ENCODE measurements at places on chromosomes 5 and 9.
A peak's percentile ranks its signal among the peaks of the same experiment; 100 is the strongest.

DNA sequence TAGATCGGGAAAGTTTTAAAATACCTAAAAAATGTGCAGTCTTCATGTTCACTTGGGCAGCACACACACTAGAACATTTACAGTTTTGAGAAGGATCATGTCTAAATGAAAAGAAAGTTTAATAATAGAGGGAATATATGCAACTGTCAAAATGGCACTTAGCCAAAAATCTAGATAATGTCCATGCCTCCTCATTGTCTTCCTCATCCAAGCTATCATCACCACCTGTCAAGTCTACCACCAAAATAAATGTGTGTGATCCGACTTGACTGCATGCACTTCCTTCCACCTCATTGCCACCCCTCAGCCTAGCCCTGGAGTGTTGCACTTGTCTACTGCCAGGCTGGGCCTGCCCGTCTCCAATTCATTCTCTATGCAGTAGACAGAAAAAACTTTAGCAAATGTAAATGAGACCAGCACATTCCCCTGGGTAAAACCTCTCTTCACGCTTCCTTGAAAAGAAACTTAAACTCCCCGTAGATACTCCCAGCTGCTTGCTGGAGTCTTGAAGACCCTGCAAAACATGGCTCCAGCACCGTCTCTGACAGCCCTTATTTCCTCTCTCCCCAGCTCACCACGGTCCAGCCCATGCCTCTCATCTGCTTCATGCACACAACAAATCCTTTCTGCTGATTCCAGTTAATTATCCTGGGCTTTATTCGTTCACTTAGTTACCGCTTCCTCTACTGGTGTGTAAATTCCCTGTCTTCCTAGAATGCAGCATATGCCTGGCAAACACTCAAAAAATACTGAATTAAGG, 66.9 kb downstream of the FANCC start:
- no peak for DNase-seq

GRCh38 chr5:92023555-92023954, 640.4 kb upstream of the ARRDC3 start:
- no peak for DNase-seq

GRCh38 chr5:69404659-69405330, 10.1 kb upstream of the MARVELD2 start:
- DNase-seq, result no peak

DNA sequence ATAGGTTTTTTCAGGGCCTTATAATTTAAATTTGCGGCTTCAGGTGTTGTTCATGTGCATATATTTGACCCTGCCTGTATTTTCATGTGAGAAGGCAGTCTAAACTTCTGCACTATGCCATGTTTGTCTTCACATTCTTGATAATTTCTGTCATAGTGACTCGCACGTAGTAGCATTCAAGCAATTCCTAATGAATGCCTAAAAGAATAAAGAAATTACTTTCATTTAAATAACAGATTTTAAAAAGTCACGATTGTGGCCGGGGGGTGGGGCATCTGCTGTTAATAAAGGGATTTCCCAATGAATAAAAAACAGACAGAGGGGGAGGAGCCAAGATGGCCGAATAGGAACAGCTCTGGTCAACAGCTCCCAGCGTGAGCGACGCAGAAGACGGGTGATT, 318.0 kb downstream of the ADAMTS6 start:
- no peak for DNase-seq

- no peak for DNase-seq
Measured at GRCh38 chr5:73387149-73387591, 61.4 kb downstream of the FOXD1 start.

DNA sequence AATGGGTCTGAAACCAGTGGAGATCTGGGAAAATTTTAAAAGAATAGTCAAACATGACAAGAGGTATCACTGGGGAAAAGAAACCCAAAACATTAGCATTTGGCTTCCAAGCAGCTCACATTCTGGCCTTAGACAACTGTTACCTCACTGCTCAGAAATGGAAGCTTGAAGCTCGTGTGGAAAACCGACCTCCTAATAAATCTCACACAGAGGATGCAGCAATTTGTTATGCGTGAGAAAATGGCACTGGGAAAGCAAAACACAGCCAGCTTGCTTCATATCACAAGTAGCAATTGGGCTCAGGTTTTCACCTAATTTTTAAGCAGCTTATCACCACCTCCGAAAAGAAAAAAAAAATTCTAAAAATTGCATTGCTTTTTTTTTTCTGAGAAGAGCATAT, 103.3 kb upstream of the TAS2R1 start:
- DNase-seq, result no peak

DNA sequence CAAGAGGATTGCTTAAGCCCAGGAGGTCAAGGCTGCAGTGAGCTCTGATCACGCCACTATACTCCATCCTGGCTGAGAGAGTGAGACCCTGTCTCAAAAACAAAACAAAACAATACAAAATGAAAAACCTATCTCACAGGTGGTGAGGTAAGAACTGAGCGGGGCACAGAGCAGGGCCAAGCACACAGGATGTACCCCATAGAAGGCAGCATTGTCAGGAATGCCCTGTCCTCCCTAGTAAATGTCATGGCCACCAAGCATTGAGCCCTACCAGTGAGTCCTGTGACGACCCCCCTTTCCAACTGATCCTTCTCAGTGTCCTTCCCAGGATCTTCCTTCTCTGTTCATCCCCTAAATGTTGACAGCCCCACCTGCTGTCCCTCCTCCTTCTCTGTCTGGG, 44.6 kb upstream of the ALDH1B1 start:
- no peak for DNase-seq

DNA sequence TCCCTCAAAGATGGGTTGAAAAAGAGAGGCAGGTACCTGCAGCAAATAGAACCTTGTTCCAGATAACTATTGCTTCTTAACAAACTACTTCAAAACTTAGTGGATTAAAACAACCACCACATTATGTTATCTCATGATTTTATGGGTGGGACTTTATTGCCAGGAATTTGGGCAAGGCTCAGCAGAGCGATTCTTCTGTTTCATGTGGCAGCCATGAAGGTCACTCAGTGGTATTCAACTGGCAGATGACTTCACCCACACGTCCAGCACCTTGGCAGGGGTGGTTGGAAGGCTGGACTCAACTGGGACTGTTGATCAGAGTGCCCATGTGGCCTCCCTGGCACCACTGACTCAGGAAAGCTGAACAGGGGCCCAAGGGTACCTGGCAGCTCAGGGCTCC, 112.0 kb downstream of the HSD17B3 start:
- DNase-seq, result no peak

DNA sequence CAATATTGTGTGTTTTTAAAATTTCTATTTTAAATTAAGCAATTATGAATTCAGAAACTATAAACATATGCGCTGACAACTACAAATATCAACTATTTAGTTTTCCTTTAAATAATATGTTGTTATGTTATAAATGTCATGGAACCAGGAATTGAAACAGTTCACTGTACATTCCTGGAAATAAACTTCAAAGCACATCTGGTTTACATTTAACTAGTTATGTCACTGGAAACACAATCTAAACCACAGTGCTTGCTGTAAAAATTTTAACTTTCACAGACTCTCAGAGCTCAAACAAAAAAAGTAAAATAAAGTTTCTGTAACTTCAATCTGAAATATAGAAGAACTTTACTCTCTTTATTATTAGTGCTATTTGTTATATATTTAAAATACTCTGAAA, 179.2 kb downstream of the FBN2 start:
- no peak for DNase-seq

GRCh38 chr9:135701959-135702721, at the start of gene KCNT1:
Gene KCNT1 (plus strand): TSS chr9:135702185. CDS start chr9:135702259, 74 bp downstream.
- peak; percentile 16 for DNase-seq

DNA sequence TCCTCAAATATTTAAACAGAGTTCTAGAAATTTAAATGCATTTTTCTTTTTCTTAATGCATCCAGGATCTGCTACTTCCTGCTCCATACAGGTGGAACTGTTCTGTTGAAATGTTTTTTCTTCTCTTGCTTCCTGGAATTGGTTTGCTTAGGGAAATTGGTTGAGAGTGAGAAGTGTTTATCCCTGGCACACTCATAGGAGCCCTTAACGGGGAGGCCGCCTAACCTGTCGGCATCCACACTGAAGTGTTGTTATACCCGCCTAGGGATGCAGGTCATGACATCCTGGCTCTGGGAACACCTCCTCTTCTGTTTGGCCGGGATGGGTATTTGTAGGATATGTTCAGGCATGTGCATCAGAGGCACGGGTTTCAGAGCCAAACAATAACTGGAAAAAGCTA, 239.7 kb downstream of the GADD45G start:
- no peak for DNase-seq

GRCh38 chr5:140267201-140267540, 35.7 kb downstream of the PFDN1 start:
- DNase-seq, result no peak

- no peak for DNase-seq
Measured at GRCh38 chr5:6256901-6257300, 121.4 kb downstream of the MED10 start.

DNA sequence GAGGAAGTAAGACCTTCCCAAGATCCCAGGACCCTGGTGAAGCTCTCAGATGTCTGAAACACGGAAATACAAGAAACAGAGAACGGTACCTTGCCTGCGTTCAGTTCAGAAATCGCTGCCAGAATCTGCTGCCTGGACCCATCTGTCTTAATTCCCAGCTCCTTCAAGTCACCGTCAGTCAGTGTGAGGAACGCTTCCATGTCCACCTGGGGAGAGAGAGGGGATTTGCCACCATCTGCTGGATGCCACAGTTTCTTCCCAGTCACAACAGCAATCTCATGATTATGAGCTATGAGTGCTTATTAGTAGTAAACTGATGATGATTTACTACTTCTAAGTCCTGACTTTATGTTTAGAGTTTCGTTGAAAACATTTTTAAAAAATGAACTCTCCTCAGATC, 36.7 kb upstream of the GABBR2 start:
- DNase-seq, result no peak

- DNase-seq, result no peak
Measured at GRCh38 chr5:53080271-53080670, 29.3 kb downstream of the MOCS2 start.

- DNase-seq, result no peak
Measured at GRCh38 chr5:160787240-160787639, 64.8 kb downstream of the ATP10B start.

DNA sequence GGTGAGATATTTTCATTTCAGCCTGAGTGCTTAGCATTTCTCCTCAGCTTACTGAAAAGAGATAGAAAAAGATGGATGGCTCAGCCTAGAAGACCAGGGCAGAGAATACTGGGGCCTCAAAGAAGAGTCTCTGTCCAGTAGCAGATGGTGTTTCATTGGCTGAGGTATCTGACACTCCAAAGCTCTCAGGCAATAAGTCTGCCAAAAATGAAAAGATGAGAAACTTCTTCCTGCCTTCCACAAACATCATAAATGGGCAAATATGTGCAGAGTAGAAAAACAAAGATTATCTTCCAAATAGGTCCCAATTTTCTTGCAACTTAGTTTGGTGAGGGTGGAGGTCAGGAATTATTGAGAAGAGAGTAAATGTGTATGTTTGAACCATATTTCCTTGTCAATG, 87.4 kb upstream of the ICE1 start:
- DNase-seq, result no peak

- no peak for DNase-seq
Measured at GRCh38 chr5:59711310-59711709, 182.2 kb downstream of the PDE4D start.

DNA sequence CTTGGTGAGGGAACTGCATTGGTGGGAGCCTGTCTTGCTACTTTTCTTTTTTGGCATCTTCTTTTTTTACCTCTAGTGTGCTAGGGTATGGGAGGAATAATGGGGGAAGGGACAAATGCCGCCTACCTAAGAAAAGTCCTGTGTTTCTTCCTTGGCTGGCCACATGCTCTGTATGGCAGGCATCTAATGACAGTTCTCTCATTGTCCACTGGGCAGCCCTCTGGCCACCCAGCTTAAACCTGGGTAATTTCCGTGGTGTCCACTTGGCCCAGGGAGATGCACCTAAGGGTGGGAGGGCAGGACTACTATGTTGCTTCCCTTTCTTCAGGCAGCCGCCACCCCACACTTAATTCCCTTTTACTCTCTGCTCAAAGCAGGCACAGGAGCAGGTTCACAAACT, 173.1 kb downstream of the YTHDC2 start:
- DNase-seq, result no peak

- DNase-seq, result no peak
Measured at GRCh38 chr5:10266839-10267238, 16.8 kb downstream of the CCT5 start.

- no peak for DNase-seq
Measured at GRCh38 chr5:133527311-133527710, 85.0 kb downstream of the FSTL4 start.

DNA sequence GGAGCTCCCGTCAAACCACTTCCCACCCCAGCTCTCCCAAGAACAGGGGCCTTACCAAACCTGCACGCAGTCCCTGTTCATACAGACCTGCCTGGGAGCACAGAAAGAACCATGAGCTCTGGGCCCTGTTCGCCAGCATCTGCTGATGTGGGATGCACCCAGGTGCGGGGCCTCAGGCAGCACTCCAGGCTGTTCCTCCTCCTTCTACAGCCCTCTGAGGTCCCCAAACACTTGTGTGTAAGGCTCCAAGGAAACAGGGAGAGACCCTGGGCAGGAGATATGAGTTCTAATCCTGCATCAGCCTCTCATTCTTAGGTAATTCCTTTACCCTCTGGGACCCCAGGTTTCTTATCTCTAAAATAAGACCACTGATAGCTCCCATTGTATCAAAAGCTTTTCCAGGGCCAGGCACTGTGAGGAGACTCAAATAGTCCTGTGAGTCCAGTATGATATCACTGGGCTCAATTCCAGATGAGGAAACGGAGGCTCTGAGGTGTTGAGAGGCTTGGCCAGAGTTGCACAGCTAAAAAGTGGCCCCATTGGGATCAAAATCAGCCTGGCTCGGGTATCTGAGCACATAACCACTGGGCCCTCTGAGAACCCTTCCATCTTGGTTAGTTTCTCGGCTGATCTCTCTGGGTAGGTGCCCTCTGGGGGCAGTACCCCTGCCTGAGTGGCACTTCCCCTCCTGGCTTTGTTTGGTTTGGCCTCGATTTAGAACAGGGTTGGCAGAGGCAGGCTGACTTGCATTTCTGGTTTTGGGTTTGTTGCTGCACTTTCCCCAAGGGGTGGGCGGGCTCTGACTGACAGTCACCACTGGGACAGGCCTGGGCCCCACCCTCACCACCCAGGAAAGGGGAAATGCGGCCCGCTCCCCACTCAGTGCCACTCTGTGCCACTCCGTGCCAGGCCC, 116.8 kb downstream of the RGS3 start:
- peak; percentile 72 for DNase-seq

GRCh38 chr9:27304521-27304920, 7.6 kb upstream of the EQTN start:
- DNase-seq, result no peak

Measured in heart right ventricle (tissue), 16 donors.